ENCODE measurements at places on chromosomes 3 and 15. TPM values are rescaled to one million over a fixed set of nuclear protein-coding genes. Genes with fewer than 3 reads are reported as not detected.

Gene CFAP44
- 7.8 TPM for total RNA-seq

Gene AP3B2
- total RNA-seq = 9.5 TPM

DNA sequence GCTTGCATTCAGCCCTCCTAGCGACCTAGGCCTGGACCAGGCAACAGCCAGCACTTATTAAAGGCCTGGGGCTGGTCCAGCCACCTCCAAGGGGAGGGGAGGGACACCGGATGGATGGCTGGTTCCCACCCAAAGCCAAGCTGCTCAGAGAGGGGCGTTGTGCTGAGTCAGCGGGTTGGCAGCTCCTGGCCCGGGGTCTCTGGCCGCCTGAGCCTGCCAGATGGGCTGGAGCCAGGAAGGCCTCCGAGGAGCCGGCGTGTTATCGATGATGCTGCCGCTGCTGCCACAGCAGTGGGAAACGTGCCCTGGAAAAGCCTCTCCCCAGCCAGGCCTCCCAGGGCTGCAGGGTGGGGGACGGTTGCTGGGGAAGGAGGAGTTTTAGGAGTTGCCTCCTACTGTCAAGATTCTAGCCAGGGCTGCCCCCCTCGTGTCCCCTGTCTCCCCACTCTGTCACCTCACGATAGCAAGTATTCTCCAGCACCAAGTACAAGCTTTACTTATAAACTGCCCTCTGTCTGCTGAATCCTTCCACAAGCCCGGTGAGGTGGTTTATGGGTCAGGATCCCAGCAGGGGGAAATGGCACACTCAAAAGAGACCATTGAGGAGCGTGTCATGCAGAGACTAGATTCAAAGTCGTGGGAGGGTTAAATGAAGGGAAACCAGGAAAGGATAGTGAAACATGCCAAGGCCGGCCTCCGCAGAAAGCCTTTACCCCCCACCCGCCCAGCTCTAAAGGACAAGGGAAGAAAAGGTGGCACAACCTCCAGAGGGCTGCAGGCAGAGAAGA is 43.2 kb upstream of the TSEN2 start:
- DNase-seq = no peak

GRCh38 chr15:83065431-83065830 is 1.6 kb downstream of the BTBD1 start:
- no peak for DNase-seq

- DNase-seq = no peak
Observed at GRCh38 chr3:119939077-119939476, 155.2 kb downstream of the GSK3B start.

GRCh38 chr15:75209289-75209676 is 7.6 kb downstream of the C15orf39 start:
- no peak for DNase-seq

GRCh38 chr15:39301589-39301999 is 279.3 kb upstream of the THBS1 start:
- DNase-seq = no peak

DNA sequence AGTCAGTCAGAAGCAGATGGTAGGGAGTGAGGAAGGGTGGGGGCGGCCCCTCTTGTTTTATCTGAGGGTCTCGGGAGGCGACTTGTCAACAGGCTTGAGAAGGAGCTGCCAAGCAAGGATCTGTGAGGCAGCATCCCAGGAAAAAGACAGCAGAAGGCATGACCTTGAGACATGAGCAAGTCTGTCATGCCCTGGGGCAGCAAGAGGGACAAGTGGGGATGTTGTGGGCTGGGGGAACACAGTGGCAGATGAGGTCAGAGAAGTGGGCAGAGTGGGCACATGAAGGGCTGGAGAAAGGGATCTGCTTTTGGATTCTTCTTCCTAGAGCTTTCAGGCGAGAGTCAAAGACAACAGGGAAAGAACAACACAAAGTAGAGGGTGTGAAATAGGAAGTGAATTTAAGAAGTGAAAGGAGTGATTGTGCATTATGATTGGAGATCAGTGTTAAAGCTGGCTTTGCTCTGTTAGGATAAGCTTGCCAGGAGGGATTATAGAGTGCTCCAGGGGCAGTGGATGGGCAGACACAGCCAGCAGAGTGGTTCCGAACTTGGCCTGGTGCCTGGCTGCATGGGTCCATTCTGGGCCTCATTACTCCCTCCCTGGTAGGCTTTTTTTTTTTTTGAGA is 73.3 kb downstream of the USP13 start:
- DNase-seq = no peak

DNA sequence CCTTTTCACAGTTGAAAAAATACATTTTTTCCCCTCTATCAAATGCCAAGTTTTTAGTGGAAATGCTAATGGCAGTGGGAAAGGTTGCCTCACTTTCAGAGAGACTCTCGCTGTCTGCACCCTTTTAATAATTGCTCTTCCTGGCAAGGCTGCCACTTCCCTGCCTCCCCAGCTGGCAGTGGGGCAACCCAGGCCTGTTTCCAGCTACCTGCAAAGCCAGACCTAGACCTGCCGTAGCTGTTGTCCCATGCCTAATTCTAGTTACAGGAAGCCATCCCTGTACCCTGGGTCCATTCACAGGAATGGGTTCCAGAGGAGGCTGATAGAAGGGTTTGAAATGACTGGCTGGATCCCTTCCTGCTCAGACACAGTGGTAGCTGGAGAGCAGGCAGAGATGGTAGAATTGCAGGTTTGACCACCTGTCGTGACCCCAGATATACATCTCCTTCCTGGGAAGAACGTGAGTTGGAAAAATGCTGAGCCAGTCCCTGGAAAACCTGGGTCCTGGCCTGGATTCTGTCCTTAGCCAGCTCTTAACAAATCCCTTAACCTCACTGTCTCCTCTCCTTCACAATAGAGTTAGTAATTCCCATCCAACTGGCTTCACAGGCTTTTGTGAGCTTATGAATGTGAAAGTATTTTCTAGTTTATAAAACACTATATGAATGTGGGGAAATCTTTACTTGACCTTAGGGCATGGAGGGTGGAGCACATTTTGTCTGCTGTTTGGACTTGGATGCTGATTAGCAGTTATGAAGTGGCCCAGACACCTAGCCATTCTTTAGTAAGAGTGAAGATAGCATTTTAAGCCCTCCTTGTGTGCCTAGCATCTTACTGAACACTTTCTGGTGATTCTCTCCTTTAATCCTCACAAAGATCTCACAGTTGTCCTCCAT is 12.9 kb upstream of the ALPK3 start:
- DNase-seq = no peak

DNA sequence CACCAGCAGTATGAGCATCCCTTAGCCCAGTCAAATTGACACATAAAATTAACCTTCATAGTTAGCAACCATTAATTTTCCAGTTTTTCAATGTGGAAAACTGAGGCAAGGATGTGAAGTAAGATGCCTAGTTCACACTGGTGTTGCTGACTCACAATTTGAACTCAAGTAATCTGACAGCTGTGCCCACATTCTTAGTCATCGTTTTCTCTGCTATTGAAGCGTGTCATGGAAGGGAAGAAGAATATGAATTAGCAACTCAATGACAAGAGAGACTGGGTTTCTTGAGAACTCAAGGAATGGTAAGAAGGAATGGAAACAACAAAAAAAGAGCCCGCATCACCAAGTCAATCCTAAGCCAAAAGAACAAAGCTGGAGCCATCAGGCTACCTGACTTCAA is 261.4 kb downstream of the EPHA3 start:
- no peak for DNase-seq

- no peak for DNase-seq
Observed at GRCh38 chr3:101262393-101263240, 57.8 kb downstream of the IMPG2 start.
